ENCODE measurements at places on chromosomes 12 and 14.

DNA sequence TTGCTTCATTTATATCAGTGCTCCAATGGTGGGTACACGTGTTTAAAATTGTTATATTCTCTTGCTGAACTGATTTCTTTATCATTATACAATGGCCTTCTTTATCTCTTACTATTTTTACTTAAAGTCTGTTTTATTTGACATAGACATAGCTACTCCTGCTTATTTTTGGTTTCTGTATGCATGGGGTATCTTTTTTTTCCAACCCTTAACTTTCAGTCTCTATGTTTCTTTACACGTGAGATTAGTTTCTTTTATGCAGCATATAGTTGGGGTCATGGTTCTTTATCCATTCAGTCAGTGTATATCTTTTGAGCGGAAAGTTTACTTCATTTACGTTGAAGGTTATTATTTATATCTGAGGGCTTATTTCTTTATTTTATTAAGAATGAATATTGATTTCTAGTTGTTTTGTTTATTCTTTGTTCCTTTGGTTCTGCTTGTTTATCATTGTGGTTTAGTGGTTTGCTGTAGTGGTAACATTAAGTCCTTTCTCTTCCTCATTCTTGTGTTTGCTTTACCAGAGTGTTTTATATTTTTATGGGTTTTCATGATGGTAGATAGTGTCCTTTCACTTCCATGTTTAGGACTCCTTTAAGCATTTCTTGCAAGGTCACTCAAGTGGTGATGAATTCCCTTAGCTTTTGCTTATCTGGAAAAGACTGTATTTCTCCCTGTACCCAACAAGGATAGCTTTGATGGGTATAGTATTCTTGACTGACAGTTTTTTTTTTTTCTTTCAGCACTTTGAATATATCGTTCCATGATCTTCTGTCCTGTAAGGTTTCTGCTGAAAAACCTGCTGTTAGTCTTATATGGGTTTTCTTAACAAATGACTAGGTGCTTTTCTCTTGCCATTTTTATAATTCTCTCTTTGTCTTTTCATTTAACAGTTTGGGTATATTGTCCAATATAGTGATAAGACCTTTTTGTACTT lies 38.3 kb upstream of the FAR2 start:
- DNase-seq, result no peak

GRCh38 chr14:83575301-83575700 lies 1954.6 kb upstream of the FLRT2 start:
- DNase-seq, result no peak

DNA sequence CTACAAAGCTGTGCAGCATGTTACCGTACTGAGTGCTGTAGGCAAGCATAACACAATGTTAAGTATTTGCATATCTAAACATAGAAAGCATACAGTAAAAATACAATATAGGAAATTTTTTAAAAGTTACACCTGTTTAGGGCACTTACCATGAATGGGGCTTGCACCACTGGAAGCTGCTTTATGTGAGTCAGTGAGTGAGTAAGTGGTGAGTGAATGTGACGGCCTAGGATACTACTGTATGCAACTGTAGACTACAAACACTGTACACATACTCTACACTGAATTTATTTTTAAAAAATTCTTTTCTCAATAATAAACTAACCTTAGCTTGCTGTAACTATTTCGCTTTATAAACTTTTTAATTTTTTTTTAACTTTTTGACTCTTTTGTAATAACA lies 82.1 kb upstream of the FSCB start:
- no peak for DNase-seq

- no peak for DNase-seq
Measured at GRCh38 chr14:97210202-97210601, 413.0 kb downstream of the VRK1 start.

- DNase-seq, result no peak
Measured at GRCh38 chr14:76298896-76299295, 77.0 kb upstream of the ESRRB start.

- no peak for DNase-seq
Measured at GRCh38 chr12:102419094-102419764, 61.1 kb downstream of the IGF1 start.

GRCh38 chr12:124915239-124916236 lies 1.1 kb upstream of the UBC start:
- DNase-seq, result no peak

- DNase-seq, result no peak
Measured at GRCh38 chr12:38113991-38114390, 202.6 kb upstream of the ALG10B start.
